GM03348 (cell line): ENCODE measurements at places on chromosomes 7 and 10.

GRCh38 chr7:82677493-82677892, 233.9 kb upstream of the CACNA2D1 start:
- peak; percentile 4 for DNase-seq

DNA sequence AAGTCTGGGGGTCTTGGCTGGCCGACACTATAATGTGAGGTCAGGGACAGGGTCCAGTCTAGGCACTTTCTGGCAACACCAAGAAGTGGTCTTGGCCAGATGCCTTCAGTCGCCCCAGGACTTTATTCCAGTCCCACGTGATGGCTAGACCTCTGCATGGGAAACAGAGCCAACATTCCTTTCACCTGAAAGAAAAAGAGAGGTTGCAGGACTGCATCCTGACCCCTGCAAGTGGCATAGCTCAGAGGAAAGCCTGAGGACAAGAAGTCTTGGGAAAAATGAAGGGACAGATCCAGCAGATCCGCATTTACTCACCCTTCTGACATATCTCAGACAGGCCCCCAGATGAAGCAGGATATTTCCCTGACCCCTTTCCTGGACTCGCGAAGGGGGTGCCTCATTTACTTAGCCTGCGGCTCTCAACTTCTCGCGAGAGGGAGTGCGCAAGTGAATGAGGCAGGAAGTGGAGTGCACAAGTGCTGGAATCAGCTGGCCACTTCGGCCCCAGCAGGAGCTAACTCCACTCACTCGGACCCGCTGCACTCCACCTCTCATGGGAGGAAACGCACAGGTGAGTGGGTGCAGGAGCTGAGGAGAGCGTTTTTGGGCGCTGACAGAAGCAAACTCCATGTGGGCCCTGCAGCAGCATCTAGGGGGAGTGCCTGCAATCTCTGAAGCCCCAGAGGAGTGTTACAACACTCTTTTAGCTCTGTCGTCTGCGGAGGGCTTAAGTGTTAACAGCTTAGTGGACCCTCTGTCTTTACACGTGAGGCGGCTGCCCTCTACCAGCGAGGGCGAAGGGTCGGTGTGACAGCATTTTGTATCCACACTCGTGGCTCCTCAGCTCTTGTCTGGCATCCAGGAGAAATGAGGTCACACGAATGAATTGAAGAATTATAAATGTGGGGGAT, 916.2 kb upstream of the GHITM start:
- DNase-seq, result no peak

GRCh38 chr7:158042156-158042880, 545.3 kb downstream of the PTPRN2 start:
- no peak for DNase-seq

DNA sequence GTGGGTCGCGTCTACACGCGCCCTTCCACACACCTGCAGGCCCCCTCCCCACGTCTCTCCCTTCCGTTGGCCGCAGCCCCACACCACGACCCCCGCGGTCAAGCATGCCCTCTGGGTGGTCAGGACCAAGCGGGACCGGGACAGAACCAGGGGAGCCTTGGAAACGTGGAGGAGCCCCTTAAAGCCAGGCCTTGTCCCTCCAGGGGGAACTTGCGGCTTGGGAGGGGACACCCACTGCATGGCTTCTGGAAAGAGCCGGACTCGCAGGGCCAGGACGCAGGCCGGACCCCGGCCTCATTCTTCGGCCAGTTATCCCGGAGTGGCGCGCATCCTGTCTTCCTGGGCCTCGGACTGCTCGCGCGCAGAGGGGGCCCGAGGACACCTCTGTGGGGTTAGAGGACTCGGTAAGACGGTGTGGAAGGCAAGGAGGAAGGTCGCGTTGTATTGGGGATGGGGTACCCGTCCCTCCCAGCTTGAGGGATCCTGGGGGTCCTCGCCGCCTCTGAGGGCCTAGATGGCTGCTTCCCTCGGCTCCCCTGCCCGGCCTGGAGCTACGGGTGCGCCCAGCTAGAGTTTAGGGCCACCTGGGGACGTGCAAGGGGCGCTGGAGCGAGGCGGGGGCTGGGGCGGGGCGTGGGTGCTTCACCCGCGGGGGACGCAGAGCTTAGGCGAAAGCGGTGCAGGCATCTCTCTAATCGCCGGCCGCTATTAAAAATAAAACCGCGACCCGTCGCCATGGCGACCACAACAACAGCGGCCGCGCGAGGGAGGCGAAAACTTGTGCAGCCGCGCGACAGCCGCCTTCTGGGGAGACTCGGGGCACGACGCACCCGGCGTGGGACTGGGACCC, 1.8 kb upstream of the PDGFA start:
- peak; percentile 60 for DNase-seq

- DNase-seq, result no peak
These were observed 15.1 kb downstream of the GPR26 start for GRCh38 chr10:123681285-123681684.

DNA sequence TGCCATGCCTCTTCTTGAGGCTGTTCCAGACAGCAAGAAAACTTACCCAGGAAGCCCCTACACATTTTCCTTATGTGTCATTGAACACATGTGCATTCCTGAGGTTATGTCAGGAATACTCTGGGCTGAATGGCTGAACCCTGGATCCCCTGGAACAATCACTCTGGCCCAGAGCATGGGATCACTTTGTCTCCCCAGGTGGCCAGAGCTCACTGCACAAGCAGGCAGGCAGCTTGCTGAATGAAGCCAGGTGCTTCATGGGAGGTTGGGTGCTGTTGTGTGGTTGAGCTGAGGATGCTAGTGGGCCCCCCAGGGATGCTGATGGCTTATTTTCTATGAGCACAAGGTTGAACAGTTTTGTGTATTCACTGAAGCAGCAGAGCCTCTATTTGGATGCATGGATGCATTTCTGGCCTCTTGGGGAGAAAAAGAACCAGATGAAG, 54.7 kb upstream of the NPTX2 start:
- no peak for DNase-seq

DNA sequence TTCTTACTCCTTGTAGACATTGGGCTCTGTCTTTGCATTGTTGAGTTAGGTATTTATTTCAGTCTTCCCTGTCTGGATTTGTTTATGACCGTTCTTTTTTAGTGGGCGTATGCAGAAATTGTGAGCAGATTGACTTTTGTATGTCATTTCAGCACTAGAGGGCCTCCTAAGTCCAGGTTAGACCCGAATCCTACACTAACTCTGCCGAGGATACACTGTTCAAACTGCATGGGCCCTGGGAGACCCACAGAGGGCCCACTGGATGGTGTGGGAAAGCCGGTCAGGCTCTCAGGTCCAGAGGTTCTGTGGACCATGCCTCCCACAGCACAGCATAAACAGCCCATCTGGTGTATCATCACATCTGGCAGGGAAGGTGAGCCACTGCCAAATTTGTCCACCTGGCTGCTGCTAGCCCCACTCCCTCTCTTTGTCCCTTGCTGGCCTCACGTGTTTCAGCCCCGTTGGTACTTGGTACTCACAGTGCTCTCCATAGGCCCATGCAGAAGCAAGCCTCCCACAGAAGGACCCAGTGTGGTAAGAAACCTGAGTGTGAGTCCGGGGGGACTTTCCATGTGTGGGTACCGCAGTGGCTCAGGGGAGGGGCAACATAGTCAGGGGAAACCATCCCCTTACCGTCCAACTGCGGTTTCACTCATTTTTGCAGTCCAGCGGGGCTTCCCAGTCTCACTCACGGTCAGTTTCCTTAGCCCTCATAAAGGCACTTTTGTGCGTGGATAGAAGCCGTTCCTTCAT, 112.8 kb downstream of the APBB1IP start:
- DNase-seq, result no peak

DNA sequence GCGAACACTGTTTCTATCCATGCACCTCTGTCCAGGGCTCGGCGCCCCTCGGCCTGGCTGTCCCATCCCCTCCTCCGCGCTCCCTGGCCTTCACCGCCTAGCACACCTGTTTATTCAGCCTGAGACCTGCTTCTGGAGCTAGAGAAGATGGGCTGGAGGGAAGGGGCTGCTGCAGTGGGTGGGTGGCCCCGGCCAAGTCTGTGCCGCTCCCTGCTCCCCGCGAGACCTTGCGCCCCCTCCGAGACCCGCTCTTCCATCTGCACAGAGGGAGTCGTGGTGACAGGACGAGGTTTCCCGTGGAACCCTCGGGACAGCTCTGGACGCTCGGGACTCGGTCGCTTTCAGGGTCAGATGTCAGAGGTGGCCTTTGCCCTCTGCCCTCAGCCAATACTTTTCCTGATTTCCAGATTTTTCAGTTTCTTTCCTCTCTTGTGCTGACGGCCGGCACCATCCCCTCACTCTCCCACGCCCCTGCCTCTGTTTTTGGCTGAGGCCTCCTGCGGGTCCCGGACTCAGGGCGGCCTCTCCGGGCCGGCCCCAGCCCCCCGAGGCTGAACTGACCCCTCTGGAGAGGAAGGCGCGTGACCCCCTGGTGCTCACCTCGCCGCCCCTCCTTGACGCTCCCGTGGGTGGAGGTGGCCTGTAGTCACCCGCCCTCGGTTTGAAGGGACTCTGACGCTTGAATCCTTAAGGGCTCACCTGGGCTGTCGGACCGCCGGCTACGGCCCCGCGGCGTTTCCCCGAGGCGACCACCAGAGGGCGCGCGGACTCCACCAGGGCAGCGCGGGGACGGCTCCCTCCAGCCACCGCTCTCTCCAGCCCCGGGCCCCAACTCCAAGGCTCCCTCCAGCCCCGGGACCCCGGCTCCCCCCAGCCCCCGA, 15.6 kb downstream of the SHH start:
- peak; percentile 92 for DNase-seq

DNA sequence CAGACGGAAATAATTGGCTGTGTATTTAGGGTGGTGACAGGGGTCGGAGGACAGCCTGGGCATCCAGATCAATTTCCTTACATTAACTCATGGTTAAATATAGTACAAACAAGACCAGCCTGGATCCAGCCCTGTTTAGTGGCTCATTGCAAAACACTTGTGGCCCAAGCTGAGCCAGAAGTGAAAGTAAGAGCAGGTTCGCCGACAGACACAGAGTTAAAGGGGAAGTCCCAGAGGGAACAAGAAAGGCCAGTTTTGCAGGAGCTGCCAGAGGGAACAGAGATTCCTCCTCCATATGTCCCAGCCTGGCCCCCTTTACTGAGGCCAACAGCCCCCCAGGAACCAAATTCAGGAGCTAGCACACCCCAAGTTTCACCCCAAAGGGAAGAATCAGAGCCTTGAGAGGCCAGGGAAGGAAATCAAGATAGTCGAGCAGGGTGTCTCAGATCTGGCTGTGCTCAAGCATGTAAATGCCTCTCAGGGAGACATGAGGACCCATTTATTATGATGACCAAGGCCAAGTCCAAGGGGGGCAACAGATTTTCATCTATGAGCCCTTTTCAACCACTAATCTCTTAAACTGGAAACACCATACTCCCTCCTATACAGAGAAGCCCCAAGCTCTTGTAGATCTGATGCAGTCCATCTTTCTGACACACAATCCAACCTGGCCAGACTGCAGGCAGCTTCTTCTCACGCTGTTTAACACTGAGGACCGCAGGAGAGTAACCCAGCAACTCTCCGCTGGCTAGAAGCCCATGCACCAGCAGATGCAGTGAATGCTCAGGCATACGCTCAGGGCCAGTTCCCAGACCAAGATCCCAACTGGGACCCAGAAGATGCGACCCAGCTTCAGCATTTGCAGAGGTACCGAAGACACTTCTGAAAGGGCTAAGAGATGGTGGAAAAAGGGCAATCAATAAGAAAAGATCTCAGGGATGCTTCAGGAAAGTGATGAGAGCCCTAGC, 15.9 kb upstream of the ADCK2 start:
- DNase-seq, result peak; percentile 49

- no peak for DNase-seq
These were observed 12.3 kb downstream of the SFXN3 start for GRCh38 chr10:101043363-101043707.

- DNase-seq, result no peak
These were observed 2.1 kb upstream of the XRCC2 start for GRCh38 chr7:152677808-152678670.

DNA sequence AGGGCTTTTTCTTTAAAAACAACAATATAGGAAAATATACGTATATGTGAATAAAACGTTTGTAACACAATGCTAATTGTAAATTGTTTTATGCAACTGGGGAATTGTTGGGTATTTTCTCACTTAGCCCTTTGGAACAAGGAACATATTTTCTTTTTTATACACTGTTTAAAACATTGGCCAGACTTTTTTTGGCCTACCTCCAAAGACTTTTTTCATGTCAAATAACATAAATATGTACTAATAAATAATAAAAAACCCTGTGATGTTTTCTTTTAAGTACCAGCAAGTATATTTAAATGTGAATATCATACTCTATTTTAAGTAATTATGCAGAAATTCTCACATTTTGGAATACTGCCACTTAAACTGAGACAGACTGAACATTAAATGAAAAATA, 15.7 kb downstream of the TMEM106B start:
- DNase-seq, result no peak

- DNase-seq, result peak; percentile 91
These were observed 60.6 kb upstream of the TRIM8 start for GRCh38 chr10:102583435-102584417.

- no peak for DNase-seq
These were observed 15.3 kb upstream of the ASB4 start for GRCh38 chr7:95470452-95470851.

- DNase-seq, result peak; percentile 19
These were observed at the start of gene FGFBP3 for GRCh38 chr10:91909117-91909677. Gene FGFBP3, minus strand, starts transcription at chr10:91909486. Its CDS starts 517 bp downstream, at chr10:91908969.

GRCh38 chr10:129275886-129276285, 191.2 kb upstream of the MGMT start:
- no peak for DNase-seq

GRCh38 chr10:69729326-69730048, 72.2 kb upstream of the COL13A1 start:
- DNase-seq, result no peak

- no peak for DNase-seq
These were observed 116.6 kb upstream of the LANCL2 start for GRCh38 chr7:55248526-55248925.

- no peak for DNase-seq
These were observed 202.2 kb downstream of the CACNA2D1 start for GRCh38 chr7:82241356-82241755.

GRCh38 chr7:48180981-48181380, 9.7 kb downstream of the ABCA13 start:
- DNase-seq, result peak; percentile 73

- no peak for DNase-seq
These were observed 45.9 kb upstream of the MSMB start for GRCh38 chr10:46091828-46092523.

GRCh38 chr10:78341953-78342614, 308.4 kb downstream of the RPS24 start:
- no peak for DNase-seq

DNA sequence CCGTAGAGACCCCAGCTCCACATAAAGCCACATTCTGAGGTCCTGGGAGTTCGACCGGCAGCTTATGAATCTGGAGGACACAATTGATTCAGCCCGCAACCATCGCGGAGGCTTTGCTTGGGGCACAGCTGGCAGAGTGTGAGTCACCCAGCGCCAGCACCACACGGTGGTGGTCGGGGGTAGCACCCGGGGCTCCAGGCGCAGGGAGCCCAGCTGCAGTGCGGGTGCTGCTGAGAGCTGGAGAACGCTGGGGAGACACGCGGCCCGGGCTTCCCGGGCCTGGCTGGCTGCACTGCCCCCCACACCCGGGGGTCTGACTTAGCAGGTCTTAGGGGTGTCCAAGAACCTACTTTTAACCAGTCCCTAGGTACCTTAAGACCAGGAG, 87.9 kb downstream of the PAXIP1 start:
- DNase-seq, result no peak
